HFF-Myc (cell line): ENCODE measurements at places on chromosomes 7 and 10.

DNA sequence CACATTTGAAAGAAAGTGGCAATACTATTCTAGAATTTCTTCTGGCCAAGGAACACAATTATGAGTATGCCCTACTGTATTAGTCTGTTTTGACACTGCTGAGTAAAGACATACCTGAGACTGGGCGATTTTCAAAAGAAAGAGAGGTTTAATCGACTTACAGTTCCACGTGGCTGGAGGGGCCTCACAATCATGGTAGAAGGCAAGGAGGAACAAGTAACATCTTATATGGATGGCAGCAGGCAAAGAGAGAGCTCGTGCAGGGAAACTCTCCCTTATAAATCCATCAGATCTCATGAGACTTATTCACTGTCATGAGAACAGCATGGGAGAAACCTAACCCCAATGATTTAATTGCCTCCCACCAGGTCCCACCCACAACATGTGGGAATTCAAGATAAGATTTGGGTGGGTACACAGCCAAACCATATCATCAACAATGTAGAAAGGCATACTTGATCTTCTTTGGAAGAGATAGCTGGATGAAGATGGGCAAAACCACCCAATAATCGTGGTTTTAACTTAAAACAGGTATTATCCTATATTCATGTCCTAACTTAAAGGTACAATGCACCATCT, 113.9 kb downstream of the ETV1 start:
- DNase-seq, result no peak

- DNase-seq, result no peak
These were observed 41.2 kb upstream of the AGR3 start for GRCh38 chr7:16923019-16923418.

GRCh38 chr7:107884066-107884818, 6.7 kb upstream of the DLD start:
- no peak for DNase-seq

DNA sequence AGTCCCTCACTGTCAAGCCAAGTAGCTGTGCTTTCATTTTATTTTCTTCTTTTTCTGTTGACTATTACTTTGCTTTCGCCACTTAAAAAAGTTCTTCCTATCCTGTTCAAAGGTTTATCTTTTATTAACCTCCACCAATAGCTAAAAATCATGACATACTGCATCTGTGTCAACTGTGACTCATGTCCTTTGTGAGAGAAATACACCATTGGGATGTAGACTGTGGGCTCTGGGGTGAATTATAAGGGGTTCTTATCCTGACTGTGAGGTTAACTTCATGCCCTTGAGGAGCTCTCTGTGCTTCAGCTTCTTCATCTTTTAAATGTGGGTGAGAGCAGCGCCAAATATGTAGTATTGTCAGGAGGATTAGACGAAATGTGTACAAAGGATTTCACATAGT, 71.9 kb upstream of the ANKRD30A start:
- no peak for DNase-seq

GRCh38 chr10:76901701-76902100, 735.9 kb downstream of the KCNMA1 start:
- no peak for DNase-seq

DNA sequence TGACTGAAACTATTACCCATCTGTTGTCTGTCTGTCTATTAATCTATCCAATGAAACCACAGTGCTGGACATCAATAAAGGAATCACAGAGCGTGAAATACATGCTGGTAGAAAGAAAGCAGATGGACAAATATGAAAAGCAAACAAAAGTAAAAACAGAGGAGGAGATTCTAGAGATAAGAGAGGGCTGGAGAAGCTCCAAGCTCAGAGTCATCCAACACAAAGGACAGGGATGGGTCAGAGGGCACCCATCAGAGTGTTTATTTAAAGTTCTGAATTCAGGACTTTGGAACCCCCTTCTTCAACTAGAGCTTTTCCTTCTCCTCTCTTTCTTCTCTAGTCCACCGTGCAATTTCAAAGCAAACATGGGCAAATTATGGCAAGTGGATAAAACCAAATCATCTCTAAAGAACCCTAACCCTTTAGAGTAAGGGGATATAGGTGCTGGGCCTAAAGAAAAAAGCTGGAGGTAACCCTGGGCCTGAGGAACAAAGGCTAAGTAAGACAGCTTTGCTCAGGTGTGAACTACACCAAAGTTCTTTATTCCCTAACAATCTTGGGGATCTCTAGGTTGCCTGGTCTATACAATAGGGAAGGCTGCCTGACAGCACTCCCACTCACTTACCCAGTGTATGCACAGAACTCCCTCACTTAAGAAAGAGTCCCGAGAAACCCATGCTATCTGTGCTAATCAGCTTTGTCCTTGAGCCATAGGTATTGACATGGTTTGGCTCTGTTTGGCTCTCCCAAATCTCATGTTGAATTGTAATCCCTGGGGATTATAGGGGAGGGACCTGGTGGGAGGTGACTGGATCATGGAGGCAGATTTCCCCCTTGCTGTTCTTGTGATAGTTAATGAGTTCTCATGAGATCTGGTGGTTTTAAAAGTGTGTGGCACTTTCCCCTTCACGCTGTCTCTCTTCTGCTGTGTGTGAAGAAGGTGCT, 97.0 kb downstream of the BAMBI start:
- DNase-seq, result no peak

GRCh38 chr10:93476756-93477155, 5.4 kb downstream of the MYOF start:
- DNase-seq, result no peak

- no peak for DNase-seq
These were observed 3.4 kb downstream of the ASNS start for GRCh38 chr7:97868788-97869187.

GRCh38 chr10:6601246-6601805, 21.2 kb upstream of the PRKCQ start:
- DNase-seq, result no peak

DNA sequence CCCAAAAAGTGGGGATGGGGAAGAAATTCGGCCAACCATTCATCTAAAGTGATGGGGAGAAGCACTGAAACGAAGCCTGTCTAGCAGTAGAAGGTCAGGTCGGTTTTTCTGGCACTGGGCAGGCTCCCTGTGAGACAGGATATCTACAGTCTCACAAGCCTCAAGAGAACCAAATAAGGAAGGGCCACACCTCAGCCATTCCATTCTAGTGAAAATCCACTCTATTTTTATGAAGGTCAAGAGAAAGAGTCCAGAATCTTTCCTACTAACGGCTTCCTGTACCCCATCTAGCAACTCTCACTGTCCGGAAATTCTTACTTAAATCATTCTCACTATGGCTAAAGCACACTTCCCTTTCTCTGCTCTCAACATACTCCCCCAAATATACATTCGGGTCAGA, 267.1 kb downstream of the PRPF18 start:
- no peak for DNase-seq

DNA sequence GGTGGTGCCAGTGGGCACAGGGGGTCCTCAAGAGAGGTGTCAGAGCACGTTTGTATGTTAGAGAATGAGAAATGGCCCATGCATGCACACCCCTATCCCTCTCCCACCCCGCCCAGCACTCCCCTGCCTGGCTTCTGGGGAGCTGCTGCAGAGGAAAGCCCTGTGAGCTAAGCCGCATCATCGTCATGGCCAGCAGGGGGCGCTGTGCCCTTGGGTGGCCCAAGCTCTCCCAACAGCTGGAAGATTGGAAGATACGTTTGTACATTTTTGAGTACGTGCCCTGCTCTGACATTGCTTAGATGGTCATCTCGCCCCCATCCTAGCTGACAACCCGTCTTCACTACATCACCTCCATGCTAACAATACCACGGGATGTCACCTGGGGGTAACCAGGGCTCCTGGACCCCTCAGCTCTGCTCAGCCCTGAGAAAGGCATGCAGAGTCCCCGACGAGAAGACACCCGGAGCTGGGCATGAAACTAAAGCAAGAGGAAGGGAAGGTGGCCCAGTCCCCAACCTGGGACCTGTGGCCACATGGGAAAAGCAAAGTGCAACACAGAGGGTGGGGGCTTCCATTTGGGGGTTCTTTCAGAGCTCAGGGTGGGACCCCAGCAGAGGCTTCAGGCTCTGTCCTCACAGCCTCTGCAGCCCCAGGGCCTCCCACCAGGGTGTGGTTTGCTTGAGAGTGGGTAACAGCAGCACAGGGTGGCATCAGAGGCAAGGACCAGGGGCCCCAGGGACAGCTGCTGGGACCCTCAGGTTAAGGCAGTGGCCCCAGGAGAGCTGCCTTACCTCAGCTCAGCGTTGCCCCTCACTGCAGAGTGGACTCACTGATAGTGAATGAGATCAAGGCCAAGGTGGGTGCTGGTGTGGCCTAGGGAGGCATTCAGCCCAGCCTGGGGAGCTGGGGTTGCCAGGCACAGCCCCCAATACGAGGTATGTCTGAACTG, 136.6 kb downstream of the PTPN20 start:
- DNase-seq, result no peak

- DNase-seq, result no peak
These were observed 43.9 kb upstream of the GPAM start for GRCh38 chr10:112227331-112227987.

GRCh38 chr10:78856421-78856820, 212.3 kb upstream of the ZMIZ1 start:
- DNase-seq, result no peak

DNA sequence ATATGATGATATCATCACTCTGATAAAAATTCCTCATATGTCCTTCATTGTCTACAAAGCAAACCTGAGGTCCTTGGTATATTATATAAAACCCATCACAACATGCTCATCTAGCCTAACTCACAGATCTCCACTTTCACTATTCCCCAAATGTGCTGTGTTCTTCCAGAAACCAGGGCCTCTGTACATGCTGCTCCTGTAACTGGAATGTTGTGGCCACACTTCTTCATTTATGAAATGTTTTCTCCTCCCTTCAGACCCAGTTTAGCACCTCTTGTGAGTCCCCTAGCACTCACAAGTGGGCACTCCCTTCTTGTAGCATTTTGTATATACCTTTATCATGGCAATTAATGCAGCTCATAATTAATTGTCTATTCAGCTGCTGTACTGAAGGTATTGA, 61.9 kb downstream of the AASS start:
- DNase-seq, result no peak

DNA sequence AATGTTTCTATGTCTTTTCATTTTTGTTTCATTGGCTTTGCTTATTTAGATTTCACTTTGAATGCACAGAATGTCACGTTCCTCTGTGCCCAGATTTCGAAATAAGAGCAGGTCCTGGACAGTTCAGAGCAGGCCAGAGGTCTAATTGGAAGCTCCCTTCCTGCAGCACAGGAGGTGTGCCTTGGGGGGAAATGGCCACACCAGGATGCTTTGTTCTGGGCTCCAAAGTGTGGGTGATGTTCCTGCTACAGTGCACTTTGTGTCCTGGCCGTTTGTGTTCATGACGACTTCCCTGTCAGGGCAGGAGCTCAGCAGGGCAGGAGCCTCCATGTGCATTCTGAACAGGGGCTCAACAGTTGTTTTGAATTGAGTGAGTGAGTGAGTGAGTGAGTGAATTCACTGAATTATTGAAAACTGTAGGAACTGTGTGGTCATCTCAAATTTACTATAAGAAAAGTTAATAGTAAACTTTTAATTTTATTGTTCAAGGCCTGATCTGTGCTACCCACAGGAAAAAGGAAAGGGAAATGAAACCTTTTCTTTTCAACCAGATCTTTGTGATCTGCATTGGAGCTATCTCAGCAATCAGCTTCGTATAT, 109.5 kb upstream of the GJD4 start:
- no peak for DNase-seq

DNA sequence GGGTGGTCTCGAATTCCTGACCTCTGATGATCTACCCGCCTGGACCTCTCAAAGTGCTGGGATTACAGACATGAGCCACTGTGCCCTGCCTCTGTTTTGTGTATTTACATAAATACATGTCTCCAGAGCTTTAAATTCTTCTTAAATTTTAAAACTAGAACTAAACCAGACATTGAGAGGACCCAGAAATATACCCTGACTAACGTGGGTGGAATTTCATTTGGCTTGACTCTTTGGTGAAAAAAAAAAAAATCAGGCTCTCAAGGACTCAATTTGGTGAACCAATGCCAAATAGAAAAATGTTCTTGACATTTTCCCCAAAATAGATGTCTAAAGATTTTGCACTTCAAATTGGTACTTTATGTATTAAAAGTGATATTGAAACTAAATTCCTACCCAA, 16.6 kb upstream of the FAS start:
- DNase-seq, result no peak

GRCh38 chr7:84446991-84447480, 252.4 kb upstream of the SEMA3A start:
- no peak for DNase-seq

GRCh38 chr10:114754445-114755320, 66.9 kb upstream of the FHIP2A start:
- DNase-seq, result no peak

GRCh38 chr10:5810225-5810624, 3.0 kb downstream of the GDI2 start:
- DNase-seq, result no peak

- no peak for DNase-seq
These were observed 47.8 kb upstream of the CDK6 start for GRCh38 chr7:92884218-92884617.

DNA sequence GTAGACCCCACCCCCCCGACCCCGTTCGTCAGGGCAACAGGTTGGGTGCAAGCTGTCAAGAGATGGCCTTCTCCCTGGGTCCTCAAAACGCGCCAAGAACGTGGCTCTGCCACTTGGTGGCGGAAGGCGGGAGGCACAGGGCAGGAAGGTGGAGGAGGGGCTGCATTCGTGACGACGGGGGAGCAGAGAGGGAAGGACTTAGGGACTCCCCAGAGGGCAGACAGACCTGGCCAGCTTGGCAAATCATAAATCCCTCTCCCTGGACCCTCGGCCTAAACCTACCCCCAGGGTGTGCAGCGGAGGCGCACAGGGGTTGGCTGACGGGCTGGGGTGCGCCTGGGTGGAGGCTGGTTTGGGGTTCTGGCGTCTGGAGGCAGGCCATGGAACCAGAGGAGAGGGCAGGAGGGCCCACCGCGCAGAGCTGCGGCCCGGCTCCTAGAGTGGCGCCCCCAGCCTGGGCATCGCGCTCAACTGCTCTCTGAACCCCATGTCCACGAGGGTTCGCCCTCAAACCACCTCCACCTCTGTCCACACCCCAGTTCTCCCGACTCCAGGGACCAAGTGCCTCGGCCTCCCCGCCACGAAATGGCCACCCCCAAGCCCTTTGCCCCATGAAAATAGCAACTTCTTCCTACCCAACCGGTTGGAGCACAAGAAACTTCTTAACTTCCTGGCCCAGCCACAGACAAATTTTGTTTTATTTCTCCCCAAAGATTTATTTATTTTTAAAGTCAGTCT, 10.8 kb upstream of the GATA3 start:
- DNase-seq, result no peak
